ENCODE measurements at places on chromosomes 4 and X.

DNA sequence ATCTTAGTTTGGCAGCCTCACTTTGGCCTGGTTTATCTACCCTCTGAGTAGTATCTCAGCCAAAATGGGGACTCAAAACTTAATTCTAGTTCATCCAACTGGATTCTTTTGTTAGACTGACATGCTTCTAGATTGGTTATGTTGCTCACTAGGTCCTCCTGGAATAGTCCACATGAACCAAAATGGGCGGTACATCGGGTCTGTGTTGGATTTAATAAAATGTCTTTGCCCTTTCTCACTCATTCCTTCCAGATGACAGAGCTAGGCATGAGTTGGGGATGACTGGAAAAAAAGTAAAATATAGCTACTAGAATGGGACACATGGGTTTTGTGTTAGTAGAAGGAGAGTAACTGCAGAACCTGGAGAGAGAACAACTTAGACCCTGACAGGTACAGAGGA, 247.9 kb downstream of the CCSER1 start:
- DNase-seq, result no peak

- DNase-seq, result no peak
Measured at GRCh38 chr4:173936861-173937260, 346.6 kb downstream of the FBXO8 start.

- no peak for DNase-seq
Measured at GRCh38 chr4:88531549-88531948, 8.0 kb upstream of the PYURF start.

DNA sequence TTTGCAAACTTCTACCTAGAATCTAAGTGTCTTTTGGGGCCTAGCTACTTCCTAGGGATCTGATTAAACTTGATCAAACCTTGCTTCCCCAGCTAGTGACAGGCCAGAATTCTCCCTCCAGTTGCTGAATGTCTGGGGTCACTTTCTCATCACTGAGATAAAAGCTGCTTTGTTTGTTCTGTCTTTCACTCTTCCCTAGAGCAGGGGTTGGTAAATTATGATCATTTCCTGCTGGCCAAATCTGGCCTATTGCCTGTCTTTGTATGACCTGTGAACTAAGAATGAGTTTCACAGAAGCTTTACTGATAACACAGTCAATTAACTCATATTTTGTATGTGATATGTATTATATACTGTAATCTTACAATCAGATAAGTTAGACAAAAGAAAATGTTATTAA, 157.8 kb upstream of the AADAT start:
- no peak for DNase-seq

Data from BJ (cell line).